Lower lobe of right lung (tissue), 2 donors: ENCODE measurements at places on chromosomes 6 and 20. TPM values are rescaled to one million over a fixed set of nuclear protein-coding genes. Genes with fewer than 3 reads are reported as not detected.
A peak's percentile ranks its signal among the peaks of the same experiment; 100 is the strongest.

DNA sequence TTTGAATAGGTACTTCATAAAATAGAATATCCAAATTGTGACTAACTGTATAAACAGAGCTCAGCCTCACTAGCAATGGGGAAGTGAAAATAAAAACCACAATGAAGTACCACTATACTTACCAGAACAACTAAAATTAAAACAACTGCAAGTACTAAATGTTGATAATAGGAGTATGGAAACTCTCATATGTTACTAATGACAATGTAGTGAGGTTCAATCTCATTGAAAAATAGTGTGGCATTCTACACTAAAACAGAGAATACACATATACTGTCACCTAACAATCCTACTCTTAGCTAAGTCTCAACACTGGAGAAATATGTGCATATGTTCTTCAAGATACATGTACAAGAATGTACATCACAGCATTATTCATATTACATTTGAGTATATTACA, 132.0 kb upstream of the CARMIL1 start:
- DNase-seq = no peak

GRCh38 chr20:20593447-20594170, 118.8 kb downstream of the RALGAPA2 start:
- peak; percentile 47 for DNase-seq

- no peak for DNase-seq
Observed at GRCh38 chr20:63357921-63358905, 2.9 kb downstream of the CHRNA4 start.

DNA sequence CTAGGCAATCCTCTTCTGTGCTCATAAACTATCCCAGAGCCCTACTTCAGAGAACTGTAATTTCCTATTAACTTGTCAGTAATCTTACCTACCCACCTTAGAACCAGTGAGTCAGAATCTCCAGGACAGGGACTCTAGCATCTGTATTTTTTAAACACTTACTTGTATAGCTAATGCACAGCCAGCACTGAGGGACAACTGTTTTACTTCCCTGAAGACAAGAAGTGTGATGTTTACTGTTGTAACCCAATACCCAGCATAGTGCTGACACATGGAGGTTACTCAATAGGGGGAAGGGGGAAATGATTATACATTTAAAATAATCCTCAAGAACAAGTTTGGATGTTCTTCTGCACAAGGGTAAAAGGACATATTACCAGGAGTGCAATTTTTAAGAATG, 130.8 kb downstream of the BTBD9 start:
- DNase-seq = no peak

DNA sequence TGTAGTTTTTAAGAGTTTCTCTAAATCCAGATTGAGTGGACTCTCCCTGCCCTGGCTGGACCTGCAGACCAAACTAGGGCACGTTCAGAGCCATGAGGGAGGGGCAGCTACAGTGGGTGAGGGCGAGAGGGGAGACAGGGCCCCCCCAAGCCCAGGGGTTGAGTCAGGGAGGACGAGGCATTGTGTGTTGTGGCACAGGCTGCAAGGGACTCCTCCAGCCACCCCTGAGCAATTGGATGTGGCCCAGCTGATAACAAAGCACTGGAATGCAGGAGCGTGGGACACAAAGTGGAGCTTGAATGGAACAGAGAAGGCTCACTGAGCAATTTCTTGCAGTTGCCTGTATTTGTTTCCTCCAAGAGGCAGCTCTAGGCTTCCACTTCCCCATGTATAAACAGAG, 43.5 kb upstream of the MYL9 start:
- no peak for DNase-seq

GRCh38 chr6:88722686-88723085, 240.7 kb downstream of the RNGTT start:
- DNase-seq = no peak

- DNase-seq = no peak
Observed at GRCh38 chr20:49704932-49705336, 8.7 kb downstream of the B4GALT5 start.

- DNase-seq = no peak
Observed at GRCh38 chr6:5459346-5459745, 198.0 kb downstream of the FARS2 start.

DNA sequence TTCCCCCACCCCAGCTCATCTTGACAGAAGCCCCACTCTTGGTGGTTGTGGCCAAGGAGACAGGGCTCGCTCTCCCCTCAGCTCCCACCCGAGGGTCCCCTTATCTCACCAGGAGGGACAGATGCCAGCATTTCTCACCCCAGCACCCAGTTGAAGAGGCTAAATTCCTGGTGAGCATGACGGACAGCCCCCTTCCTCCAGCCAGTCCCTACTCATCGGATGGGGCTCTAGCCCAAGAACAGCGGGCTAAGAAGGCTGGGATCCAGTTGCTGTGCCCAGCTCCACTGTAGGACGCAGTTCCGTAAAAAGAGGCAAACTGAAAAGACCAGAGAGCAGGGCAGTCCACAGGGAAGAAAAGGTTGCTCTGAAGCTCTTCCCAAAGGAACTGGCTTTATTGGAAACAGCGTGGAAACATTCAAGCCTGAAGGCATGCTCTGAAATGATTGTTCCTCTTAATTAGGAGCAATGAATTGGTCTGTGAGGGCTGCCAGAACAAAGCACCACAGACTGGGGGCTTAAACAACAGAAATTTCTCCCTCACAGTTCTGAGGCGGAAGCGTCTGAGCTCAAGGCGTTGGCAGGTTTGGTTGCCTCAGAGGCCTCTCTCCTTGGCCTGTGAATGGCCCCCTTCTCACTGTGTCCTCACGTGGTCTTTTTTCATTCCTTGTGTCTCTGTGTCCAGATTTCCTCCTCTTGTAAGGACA, 17.9 kb upstream of the KIF25 start:
- DNase-seq = no peak

- DNase-seq = peak; percentile 62
Observed at GRCh38 chr6:44052419-44053023, 74.7 kb downstream of the MRPL14 start.

- DNase-seq = no peak
Observed at GRCh38 chr20:32823078-32823477, 3.3 kb downstream of the MAPRE1 start.

- DNase-seq = no peak
Observed at GRCh38 chr6:107786709-107787588, 37.2 kb downstream of the SCML4 start.

DNA sequence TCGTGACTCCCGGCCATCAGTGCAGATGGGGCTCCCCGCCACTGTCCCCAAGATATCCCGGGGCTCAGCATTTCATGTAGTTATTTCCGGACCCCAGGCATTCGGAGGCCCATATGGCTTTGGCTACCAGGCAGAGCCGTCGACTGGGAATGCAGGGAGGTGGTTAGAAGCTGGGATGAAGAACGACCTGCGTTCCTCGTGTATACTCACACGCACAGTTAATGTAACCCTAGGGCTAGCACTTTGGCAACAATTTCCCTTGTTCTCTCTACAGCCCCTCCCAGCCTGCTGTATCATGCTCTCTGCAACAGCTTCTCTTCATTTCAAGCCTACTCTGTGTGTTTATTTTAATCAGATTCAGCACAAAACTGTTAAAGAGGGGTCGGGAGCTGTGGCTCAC, 240.4 kb downstream of the MYLK4 start:
- DNase-seq = no peak

TNF gene
- total RNA-seq = 4.5 TPM

COL12A1 gene
- total RNA-seq = 36.6 TPM

BPIFB4 gene
- total RNA-seq = not detected

PHACTR2 gene
- total RNA-seq = 115 TPM

FAM83C gene
- total RNA-seq = not detected

VSTM2L gene
- total RNA-seq = 14.1 TPM

RNF146 gene
- 61.7 TPM for total RNA-seq
